ENCODE measurements at places on chromosomes 7 and 10.

- peak; percentile 92 for DNase-seq
These were observed at the start of gene SCD for GRCh38 chr10:100346765-100347567. Gene SCD, plus strand, starts transcription at chr10:100347233. Its CDS starts 272 bp downstream, at chr10:100347505.

DNA sequence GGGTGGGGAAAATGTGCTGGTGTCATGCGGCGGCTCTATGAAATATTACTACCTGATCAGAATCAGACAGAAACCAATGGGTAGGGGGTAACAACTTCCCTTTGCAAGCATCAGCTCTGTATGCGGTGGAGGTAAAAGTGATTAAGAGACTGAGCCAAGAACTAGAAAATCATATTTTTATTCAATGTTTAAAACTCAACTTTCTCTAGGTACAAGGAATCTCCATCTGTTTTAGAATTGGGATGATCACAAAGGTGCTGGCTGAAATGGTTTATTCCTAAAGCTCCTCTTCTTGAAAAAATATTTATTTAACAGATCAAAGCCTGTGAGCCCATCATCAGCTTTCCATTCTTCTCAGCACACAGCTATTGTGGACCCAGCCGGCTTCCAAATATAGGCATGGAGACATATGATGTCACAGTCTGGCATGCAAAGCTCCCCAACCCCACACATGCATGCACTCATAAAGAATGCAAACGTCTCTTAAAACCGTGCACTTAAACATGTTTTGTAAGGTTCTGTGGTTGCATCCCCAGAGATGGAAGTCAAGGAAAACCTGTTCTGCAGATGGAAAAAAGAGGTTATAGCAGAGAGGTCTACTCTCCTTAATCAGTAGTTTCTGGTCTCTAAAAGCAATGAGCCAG, 126.0 kb downstream of the SKIDA1 start:
- DNase-seq = no peak

GRCh38 chr10:21732067-21732772, 198.2 kb downstream of the MLLT10 start:
- peak; percentile 79 for DNase-seq

DNA sequence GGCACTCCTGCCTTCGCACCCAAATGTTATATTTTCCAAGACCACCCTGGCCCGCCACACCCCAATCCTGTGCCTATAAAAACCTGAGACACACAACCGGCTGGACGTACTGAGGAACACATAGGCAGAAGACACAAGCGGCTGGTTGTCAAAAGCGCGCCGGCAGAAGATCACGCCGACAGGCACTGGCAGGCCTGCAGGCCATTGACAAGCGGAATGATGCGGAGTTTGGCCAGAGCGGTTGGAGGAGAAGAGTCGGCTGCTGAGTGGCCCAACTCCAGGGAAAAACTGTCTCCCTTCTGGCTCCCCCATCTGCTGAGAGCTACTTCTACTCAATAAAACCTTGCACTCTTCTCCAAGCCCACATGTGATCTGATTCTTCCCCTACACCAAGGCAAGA, 39.7 kb upstream of the SAMD8 start:
- no peak for DNase-seq

DNA sequence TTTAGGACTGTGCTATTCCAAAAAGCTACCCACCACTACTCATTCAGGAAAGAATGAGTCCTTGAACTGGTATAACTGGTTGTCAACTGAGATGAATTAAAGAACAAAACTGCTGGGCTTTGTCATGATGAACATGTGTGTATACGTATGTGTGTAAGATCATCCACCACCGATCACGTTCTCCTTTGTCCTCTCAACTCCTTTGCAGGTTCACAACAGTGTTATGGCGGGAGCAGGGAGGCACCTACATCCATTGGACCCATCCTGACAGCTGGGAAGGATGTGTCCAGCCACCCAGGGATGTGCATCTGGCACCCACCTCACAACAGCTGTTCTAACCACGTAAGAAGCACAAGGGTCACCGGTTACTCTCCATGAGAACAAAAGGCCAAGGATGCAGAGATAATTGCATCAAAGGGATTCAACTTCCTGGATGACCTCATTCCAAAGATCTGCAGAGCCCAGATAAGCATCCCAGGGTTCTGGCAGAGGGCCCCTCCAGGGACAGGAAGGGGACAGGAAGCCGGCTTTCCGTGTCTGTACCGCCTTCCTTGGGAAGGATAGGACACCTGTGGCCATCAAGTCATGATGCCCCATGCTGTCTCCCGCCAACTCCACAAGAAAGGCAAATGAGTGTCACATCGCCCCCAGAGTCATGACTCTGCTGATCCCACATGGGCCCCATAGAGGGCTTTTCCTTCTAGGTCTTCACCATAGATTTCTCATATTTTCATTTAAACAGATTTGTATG, 66.1 kb downstream of the STEAP1B start:
- no peak for DNase-seq

DNA sequence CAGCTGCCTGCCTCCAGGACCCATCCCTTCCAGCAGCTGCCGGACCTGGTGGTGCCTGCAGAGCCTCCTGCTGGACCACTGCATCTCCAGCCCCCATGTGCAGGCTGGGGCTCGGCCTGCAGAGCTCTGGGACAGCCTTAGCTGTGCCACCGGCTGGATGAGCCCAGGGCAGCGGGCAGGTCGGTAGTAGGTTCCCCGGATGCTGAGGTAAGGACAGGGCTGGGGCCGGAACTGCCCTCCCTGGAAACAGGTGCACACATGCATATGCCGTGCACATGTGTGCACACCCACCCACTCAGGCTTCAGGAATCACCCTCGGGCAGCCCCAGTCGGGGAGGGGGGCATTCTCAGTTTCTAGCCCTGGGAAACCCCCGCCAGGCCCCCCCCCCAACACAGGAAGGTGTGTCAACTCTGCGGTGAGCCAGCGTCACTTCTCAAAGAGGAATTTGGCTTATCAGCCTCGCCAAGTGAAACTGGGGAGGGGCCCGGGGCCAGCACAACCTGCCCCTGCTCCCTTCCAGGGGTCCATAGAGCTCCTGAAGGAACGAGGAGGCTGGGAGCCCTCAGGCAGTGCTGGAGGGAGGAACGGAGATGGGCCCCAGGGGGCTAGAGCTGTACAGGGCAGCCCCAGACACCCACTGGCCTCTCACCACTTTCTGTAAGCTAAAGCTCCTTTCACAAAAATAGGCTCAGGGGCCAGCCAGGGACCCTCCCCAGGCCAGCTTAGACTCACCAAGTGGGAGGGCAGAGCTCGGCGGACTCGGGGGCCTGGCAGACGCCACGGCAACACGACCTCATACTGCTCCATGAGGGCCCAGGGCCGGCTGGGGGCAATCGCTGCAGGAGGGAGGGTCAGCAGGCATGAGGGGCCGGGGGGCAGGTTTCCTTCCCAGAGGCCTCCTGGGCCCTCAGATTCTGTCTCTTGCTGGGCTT, 1.7 kb downstream of the ADAM8 start:
- DNase-seq = peak; percentile 69

DNA sequence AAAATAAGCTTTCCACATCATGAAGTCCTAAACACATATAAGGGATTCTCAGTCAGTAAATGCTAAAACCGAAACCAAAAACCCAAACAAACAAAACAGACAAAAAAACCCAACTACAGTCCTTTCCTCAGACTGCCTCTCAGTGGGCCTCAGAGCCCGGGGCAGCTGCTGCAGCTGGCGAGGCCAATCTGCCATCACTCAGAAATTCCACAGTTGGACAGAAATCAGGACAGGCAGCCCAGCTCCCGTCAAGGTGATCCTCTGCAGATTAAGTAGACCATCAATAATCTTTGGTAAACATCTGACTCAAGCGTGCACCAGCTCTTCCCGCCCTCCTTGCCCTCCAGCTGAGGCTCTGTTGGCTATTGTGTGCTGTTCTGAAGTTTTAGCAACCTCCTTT, 142.2 kb downstream of the ATXN7L1 start:
- DNase-seq = peak; percentile 30

Data from erythroblast (primary cell).